GF-D8 (cell line): ENCODE measurements at places on chromosomes 1 and 21.

- DNase-seq, result no peak
Observed at GRCh38 chr1:206685334-206685768, 646 bp downstream of the MAPKAPK2 start.

DNA sequence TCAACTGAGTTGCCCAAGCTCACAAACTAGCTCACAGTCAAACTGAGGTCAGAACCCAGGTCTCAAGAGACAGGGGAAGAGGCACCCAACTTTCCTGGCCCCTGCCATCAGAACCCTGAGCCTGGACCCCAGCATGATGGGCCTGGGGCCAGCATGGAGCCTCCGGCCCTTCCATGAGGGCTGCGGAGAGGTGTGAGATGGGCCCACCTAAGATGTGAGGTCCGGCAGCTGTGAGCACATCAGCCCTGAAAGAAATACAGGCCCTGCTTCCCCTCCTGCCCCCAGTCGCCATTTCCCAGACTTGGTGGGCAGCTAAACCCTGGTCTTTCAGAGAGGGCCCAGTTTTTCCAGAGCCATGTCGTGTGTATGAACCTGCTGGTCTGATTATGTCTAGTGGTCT, 30.6 kb downstream of the QSOX1 start:
- DNase-seq, result no peak

DNA sequence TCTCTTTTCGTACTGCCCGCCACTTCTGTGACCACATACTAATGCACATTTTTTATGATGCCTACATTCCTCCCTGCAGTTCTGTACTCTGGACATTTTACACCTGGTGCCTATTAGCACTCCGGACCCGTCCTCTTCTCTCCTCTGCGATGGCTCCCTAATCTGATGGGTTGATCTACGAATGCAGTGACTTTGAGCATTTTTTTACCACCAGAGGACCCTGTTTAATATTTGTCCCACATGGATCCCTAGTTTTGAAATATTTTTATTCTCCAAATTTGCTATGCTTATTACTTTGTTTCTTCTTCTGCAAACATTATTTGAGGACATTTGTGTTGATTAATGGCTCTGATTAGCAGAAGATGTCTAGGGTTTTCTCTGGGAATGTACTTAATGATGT, 5.2 kb downstream of the PPFIA4 start:
- no peak for DNase-seq

GRCh38 chr1:205495237-205495823, 9.1 kb upstream of the CDK18 start:
- DNase-seq, result no peak

DNA sequence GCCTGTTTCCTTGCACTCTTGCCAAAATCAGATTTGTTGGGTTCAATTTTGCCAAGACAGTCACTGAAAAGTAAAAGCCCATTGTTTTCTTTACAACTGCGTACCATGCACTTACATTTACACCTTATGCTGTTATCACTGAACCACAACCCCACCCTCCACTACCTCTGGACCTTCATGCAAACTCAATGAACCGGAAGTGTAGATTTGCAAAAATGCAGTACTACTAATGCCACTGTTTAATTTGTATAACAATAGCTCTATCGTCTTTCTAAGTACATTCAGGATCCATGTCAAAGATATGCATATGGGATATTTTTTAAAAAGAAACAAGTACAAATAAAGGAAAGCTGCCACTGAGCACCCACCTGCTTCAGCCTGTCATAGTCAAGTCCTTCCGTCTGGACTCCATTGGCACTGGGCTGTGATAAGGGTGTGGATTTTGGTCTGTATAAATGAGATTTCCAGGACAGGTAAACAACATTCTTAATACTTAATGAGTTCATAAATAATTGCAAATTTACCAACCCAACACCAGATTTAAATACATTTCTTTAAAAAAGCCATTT, 72.9 kb upstream of the LBR start:
- DNase-seq, result no peak

DNA sequence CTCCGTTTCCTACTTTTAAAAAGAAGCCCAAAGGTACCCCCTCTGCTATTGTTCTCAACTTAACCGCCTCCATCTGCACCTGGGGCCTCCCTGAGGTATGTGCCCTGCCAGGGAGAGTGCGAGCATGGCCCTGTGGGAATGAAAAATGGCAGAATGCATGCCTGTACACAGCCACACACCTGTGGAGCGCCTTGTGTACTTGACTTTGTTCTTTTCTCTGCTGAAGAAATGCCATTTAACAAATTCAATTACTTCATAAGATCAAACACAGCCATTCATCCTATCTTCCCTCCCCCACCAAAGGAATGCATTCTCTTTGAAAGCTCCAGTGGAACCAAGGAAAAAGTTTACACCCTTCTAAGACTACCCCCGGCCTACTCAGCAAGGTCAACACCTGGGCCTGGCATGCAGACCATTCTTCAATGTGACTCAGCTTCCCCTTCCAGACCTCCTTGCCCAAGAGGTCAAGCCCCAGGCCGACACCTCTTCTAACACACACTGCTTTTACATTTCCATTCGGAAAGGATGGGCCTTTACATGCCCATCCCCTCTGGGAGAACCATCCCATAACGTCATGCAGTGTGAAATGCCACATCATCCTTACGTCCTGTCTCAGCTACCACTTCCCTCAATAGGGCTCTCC, 123.7 kb downstream of the SMYD2 start:
- no peak for DNase-seq

- no peak for DNase-seq
Observed at GRCh38 chr1:212621949-212622305, 13.4 kb downstream of the ATF3 start.

DNA sequence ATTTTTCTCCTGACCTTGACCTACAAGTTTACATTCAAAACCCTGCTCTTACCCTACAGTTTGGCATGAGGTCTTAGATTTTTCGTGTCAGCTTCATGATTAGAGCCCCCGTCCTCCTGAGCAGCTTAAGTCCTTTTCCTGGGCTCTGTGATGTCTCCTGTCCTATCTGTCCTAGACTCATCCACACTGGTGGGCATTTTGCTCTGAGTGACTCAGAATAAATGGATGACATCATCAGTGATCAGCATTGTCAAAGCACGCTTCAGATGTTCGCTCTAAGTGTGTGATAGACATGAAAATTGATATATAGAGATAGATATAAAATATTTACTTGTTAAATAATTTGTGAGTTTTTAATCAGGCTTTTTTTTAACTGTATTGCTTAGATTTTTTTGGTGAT, 21.8 kb downstream of the RGS13 start:
- no peak for DNase-seq

GRCh38 chr1:223524930-223525451, 131.8 kb downstream of the CCDC185 start:
- no peak for DNase-seq

DNA sequence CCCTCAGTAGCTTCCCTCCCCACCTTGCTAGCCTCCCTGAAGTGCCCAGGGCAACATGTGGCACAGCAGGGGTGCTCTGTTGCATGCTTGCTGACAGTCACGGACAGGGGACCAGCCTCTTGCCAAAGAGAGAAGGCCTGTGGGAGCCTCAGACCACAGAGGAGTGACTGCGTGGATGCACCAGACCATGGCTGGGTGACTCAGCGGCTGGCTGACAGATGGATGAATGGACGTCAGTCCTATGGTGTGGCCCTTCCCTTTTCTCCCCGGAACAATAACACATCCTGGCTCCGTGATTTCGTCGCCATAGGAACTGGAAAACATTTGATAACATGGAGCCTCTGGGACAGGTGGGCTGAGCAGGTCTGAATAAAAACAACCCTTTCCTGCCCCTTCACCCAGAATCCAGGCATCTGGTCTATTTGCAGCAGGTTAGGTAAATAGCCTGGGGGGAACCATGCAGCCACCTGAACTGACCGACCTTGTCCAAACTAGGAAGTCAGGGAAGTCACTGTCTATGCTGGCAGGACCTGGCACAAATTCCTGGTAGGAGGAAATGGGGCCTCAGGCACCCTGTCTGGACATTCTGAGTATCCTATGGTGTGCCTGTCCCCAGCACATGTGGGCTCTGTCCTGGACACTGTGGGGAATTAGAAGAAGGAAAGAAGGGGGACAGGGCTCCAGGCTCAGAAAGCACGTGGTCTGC, 53.3 kb downstream of the NENF start:
- no peak for DNase-seq

- DNase-seq, result no peak
Observed at GRCh38 chr1:46544561-46545240, 6.7 kb downstream of the KNCN start.

DNA sequence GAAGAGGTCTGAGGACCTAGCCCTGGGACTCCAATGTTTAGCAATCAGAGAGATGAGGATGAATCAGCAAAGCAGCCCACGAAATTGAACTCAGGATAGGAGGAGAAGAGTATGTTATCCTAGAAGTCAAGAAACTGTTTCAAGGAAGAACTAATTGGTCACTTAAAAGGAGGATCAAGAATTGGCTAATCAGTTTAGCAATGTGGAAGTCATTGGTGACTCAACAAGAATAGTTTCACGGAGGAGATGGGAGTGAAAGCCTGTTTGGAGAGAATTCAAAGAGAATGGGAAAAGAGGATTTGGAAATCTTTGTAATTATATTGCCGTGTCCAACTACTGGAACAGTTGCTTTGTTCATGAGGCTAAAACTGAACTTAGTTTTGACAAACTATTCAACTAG, 7.4 kb downstream of the HMCN1 start:
- DNase-seq, result no peak

DNA sequence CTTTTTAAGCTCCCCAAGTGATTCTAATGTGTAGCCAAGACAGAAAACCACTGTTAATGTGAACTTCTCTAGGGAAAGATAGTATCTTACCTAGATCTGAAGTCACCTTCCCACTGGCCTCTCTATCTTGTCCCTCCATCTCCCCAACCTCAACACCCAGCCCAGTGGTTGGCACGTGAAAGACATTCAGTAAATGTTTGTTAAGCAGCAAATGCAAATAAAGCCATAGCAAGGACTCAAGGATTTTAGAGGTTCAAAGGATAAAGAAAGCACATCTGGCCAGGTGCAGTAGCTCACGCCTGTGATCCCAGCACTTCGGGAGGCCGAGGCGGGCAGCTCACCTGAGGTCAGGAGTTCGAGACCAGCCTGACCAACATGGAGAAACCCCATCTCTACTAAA, 9.8 kb downstream of the CLCC1 start:
- no peak for DNase-seq

GRCh38 chr1:164155347-164155746, 403.6 kb upstream of the PBX1 start:
- DNase-seq, result no peak
